ENCODE measurements at places on chromosomes 5 and 9.

- DNase-seq: no peak
These were observed 45.4 kb downstream of the HACD4 start for GRCh38 chr9:20985851-20986600.

- DNase-seq: no peak
These were observed 8.0 kb upstream of the CCIN start for GRCh38 chr9:36161187-36161586.

- DNase-seq: no peak
These were observed 561.1 kb downstream of the EBF1 start for GRCh38 chr5:158538506-158539074.

DNA sequence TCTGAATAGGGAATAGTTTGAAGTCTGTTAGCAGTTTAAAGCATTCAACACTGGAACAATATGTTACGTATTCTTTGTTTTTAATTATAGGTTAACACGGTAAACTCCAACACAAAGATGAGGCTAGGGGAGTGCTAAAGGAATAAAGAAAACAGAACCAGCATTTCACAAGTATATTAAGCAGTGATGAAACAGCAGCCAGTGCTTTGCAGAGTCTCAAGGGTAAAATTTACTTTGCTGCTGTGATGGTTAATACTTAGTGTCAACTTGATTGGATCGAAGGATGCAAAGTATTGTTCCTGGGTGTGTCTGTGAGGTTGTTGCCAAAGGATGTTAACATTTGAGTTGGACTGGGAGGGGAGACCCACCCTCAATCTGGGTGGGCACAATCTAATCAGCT lies 30.0 kb upstream of the GSN start:
- no peak for DNase-seq

- no peak for DNase-seq
These were observed 5.2 kb upstream of the AGPAT2 start for GRCh38 chr9:136692185-136693134.
